ENCODE measurements at places on chromosomes 1 and 21.

DNA sequence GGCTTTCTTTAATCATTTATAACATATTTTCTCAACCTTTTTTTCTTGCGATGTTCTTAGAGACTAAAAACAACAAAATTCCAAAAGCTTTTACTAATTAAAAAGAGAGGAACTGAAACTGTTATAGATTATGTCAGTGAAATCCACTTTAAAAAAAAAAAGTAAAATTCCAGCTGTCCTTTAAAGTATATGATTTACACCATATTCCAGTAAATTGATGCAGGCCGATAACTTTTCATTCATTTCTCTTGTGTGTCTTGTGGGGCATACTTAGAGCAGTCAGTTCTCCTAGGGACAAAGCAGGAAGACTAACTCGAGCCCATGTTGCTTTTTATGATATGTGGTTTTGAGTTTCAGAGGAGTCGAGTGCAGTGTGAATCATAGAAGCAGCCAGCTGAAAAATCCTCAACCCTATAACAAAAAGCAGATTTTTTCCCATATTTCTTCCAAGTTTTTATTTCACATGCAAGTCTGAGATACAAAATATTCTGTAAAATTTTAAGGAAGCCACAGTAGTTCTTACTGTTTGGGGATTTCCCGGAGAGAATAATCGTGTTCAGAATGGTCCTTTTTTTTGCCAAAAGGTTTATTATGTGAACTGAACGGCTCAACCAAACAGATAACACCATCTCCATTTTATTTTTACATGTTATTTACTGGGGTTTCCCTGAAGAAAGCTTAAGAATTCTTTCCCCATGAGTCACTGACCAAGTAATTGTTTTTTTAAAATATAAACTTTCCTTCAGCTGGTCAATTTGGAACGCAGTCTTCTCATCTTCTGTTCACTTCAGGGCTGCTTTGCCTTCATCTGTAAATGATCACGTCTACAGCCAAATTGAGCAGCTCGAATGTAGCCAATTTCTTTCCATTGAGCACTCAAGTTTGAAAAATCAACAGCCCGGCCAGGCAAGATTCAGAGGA, 77.0 kb upstream of the C1orf105 start:
- peak; percentile 70 for DNase-seq

GRCh38 chr1:210920258-210920657, 213.7 kb downstream of the KCNH1 start:
- DNase-seq, result no peak

- no peak for DNase-seq
Measured at GRCh38 chr1:245389873-245390272, 235.1 kb downstream of the KIF26B start.

DNA sequence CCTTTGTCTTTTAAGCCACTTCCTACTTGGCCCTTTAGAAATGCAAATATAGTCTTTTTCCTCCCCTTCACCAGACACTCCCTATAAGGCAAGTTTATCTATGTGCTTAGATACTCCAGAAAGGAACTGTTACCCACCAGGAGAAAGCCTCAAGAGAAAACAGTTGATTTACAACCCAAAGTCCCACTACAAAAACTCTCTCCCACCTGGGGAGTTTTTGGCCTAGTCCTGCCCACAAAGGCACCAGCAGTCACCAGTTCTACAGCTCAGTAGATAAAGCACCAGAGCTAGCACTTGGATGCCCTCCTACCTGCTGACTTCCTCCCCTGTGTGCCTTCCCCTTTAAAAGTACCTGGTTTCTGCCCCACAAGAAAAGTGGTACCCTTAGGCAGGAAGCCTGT, 27.7 kb upstream of the HAO2 start:
- no peak for DNase-seq

GRCh38 chr1:79193211-79194079, 186.9 kb upstream of the ADGRL4 start:
- no peak for DNase-seq

- DNase-seq, result peak; percentile 26
Measured at GRCh38 chr1:43427524-43427923, 26.2 kb downstream of the HYI start.

DNA sequence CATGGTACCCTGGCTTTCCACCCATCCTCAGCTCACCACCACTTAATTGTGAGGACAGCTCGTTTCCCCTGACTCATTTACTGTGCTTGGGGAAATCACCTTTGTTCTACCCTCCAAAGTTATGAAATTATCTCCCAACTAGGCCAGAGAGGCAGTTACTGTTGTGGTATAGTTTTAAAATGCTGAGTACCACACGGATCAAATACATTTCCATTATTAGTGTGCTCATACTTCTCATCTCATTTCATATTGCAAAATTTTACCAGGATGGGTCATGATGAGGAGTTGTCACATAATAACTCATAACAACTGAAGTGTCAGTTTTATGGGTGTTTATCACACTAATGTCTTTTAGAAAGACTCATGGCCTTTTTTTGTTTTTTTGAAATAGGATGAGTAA, 9.2 kb upstream of the OR2B11 start:
- no peak for DNase-seq

GRCh38 chr1:61139775-61140549, 57.6 kb downstream of the NFIA start:
- no peak for DNase-seq

GRCh38 chr1:171998711-171999110, 157.4 kb downstream of the DNM3 start:
- DNase-seq, result no peak

DNA sequence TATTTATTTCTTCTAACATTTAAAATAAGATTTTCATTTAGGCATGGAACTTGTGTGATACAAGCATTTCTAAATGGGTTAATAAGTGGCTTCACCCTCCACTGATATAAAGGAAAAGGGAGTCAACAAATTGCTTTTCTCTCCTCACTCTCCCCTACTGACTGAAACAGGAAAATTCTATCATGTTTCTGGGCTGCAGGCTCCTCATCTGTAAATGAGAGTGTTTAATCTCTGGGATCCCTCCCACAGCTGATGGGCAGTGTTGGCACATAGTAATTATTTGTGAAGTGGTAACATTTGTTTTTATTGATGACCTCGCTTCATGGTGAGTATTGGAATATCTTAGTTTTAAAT, 69.8 kb upstream of the WARS2 start:
- DNase-seq, result no peak

- DNase-seq, result no peak
Measured at GRCh38 chr1:200464784-200465400, 55.1 kb upstream of the ZNF281 start.

- DNase-seq, result no peak
Measured at GRCh38 chr1:26072305-26072704, 4.9 kb upstream of the TRIM63 start.

- DNase-seq, result no peak
Measured at GRCh38 chr1:211910113-211910884, 79.7 kb upstream of the LPGAT1 start.

DNA sequence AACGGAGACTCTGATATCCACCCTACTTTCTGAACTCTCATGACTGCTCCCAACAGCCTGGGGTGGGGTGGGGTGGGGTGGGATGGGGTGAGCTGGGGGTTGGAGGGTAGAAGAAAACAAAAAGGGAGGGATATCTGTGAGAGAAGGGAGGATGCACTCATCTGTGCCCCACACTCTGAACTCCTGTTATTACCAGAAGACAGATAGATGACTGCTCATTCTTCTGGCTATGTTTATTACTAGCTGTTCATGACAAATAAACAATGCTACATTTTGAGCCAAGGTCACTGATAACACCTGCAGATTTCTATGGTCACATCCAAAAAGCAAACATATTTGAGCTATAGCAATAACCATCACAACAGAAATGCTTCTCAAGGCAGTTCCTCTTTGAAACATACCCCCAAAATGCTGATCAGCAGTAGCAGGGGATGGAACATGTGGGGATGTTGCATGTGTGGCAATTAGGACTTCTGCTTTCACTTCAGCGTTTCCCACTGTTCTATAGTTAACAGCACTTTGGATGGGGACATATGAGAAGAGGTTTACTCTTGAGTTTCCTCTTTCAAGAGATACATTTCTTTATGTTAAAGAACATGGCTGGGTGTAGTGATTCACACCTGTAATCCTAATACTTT, 43.3 kb downstream of the GPR3 start:
- DNase-seq, result no peak

GRCh38 chr21:34807881-34808568, 139.2 kb downstream of the CLIC6 start:
- DNase-seq, result no peak

GRCh38 chr21:15243406-15243805, 178.6 kb upstream of the NRIP1 start:
- DNase-seq, result no peak

- no peak for DNase-seq
Measured at GRCh38 chr1:14261395-14261794, 337.1 kb upstream of the KAZN start.

DNA sequence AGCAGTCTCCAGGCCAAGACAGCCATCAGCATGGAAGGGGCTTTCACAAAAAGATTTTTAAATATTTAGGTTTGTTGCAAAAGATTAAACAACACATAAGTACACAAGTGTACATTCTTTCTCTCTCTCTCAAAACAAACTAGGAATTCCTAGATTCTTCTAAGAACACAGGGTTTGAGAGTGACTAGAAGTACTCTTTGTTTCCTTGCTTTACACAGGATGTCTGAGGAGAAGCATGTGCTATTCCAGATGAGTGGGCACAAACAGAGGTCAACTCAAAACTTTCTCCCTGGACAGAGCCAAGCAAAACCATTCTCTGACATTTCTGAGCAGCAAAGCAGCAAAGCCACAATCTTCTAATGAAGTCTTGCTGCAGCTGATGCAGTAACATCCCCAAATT, 210.6 kb upstream of the HOOK1 start:
- DNase-seq, result no peak

- no peak for DNase-seq
Measured at GRCh38 chr1:29824025-29824424, 587.7 kb downstream of the PTPRU start.

DNA sequence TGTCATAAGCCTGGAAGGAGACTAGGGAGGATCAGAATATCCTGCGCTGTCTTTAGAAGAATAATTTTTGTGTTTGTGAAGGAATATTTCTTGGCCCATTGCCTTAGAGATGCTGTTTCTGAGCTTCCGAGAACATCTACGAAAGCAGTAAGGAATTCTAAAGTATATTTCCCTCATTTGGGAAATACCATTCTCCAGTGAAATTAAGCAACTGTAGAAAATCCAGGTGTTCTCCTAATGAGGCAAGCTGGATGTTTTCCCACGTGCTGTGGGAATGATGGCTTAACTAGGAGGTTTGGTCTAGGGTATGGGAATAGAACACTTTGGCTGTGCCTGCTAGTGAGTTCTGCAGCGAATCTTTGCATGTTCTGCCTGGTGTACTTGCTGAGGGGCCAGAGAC, 168.9 kb upstream of the KIAA0040 start:
- DNase-seq, result no peak

DNA sequence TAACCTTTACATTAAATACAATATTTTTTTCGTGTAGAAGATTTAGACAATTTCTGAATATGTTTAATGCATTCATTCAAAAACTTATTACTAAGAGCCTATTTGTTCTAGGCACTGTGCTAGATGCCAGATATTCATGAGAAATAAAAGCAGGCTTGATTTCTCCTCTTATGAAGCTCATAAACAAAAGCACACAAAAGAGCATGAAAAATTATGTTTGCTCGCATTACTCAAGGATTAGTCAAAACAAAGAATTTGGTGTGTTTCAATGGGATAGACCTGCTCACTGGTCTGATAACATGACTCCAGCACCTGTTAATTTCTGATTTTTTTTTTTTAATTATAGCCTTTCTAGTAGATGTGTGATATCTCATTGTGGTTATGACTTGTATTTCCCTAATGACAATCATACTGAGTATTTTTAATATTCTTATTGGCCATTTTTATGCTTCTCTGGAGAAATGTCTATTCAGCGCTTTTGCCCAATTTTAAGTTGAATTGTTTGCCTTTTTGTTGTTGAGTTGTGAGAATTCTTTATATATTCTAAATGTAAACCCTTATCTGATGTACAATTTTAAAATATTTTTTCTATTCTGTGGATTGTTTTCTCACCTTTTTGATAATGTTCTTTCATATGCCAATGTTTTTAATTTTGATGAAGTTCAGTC, 382.3 kb upstream of the ADGRL4 start:
- DNase-seq, result no peak

DNA sequence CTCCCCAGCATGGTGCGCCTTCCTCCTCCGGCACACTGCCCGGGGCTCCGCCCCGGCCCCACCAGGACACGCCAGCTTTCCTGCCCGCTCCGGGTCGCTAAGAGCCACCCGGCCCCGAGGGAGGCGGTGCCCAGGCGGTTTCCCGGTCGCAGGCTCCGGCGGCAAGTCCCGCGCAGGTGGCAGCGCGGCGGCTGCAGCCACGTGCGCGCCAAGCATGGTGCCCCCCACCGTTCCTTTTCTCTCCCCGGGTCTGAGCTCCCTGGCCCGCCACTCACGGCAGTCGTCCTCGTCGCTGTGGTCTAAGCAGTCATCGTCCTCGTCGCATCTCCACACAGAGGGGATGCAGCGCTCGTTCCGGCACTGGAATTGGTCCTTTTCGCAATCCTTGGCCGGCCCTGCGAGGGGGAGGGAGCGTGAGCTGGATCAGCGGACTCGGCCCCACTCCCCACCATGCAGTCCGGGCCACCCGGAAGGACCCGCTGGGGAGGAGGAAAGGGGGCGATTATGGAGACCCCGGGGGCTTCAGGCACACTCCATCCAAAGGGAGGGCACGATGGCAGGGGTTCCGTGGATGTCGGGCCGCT, 1.2 kb downstream of the LRP8 start:
- peak; percentile 49 for DNase-seq

- peak; percentile 39 for DNase-seq
Measured at GRCh38 chr1:8825985-8826481, 8.6 kb upstream of the RERE start.

GRCh38 chr1:225865514-225865913, 16.7 kb downstream of the TMEM63A start:
- no peak for DNase-seq

DNA sequence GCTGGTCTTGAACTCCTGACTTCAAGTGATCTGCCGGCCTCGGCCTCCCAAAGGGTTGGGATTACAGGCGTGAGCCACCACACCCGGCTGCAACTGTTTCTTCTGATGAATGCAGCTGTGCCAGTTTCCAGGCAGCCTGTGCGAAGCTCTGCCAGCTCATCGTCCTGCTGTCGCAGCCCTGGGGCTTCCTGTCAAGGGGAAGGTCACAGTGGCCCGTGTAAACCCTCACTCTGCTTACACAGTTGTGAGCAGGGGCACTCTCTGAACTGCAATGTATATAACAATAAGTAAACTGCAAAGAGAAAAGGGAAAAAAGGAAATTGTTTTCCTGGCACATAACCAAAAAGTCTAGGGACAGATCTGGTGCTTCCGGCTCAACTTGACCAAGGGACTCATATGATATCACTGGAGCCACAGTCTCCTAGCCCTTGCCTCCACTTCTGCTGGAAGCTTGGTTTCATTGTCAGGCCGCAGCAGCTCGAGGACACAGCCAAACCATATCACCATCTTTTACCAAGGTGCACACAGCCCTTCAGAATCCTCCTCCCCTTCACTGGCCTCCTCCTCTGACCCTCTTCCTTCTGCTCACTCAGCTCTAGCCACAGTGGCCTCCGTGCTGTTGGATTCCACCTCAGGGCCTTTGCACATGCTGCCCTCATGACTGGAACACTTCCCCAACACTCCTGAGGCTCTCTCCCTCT, 22.8 kb upstream of the LBR start:
- DNase-seq, result no peak

GRCh38 chr1:86998727-86999126, 84.3 kb downstream of the HS2ST1 start:
- DNase-seq, result no peak

- DNase-seq, result no peak
Measured at GRCh38 chr1:211788626-211789025, 41.9 kb downstream of the LPGAT1 start.
